ENCODE measurements at places on chromosomes 7 and 10.
A peak's percentile ranks its signal among the peaks of the same experiment; 100 is the strongest.

- no peak for DNase-seq
These were observed 9.5 kb downstream of the PPIA start for GRCh38 chr7:44805950-44806349.

- DNase-seq: no peak
These were observed 38.6 kb upstream of the ARL4A start for GRCh38 chr7:12648704-12649261.

DNA sequence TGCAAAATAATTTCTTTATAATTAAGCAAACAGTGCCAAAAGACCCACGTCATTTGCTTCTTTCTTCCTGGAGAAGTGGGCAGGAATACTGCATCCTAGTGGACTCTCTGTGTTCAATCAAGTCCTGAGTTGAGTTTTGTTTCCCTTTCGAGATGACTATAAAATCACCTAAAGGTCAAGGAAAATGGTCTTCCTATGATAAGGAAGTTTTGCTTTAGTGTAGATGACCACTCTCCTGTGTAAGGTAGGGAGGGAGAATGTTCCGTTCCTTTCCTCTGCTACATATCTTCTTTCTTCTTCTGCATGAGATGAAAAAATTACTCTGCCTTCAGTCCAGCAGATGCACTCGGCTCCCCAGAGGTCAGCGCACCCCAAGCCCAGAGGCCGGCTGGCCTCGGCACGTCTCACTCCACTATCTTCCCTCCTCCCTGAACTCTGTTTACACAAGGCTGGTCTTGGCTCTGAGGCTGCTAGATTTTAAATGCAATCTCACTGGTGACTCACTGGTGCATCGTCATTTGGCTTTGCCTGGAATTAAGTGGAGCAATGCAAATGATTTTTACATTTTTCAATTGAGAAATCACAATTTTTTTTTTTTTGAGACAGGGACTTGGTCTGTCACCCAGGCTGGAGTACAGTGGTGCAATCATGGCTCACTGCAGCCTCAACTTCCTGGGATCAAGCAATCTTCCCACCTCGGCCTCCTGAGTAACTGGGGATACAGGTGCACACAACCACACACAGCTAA is 18.6 kb upstream of the VDAC2 start:
- no peak for DNase-seq

DNA sequence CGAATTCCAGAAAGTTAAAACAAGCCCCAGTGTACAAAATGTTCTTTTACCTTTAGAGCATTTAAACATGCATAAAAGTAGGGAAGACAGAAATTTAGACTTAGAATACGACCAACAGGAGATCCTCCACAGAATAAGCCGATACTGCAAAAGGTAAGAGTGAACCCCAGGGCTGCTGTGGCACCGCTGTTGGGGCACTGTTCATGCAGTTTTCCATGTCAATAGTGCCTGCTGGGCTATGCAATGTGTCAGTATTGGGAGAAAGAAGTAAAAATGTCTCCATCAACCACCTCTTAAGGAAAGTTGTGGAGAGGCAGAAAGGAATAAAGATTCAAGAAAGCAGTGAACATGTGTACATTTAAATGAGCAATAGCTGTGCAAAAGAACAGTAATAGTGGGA is 326.5 kb upstream of the SEMA3C start:
- no peak for DNase-seq

DNA sequence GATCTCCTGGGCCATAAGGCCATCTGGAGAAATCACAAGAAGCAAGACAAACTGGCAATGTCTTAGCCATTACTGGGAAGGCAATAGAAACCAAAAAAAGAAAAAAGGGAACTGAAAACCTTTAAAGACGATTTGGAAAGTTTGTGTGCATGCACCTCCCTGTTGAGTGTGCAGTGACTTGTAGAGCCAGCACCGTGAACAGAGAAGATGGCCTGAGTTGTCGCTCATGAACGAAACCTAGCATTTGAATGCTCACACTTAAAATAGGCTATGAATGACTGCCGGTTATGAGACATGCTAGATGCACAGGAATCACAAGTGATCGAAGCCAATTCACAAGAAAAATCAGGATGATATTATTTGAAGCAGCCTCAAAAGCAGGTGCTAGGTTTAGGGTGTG is 151.3 kb upstream of the ADO start:
- no peak for DNase-seq

- no peak for DNase-seq
These were observed 287.8 kb downstream of the GALNT17 start for GRCh38 chr7:71419546-71420337.

DNA sequence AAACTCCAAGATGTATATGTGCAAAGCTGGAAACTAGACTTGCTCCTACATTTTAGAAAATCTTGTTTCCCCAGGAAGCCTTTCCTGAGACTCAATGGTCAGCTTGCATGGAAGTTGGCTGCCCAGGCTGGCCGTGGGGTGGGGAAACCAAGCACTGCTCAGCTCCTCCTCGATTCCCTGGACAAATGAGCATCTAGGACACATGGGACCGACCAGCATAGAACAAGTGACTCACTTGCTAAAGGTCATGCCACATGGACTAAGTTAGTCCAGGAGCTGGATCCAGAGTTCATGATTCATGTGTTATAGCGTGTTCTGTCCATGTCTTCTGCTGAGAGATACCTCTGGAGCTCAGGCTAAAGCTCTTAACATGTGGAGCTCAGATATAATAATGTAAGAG is 6.2 kb downstream of the FAM180A start:
- no peak for DNase-seq

- DNase-seq: no peak
These were observed 29.7 kb downstream of the NUB1 start for GRCh38 chr7:151371266-151371665.

GRCh38 chr10:49601857-49602256 is 8.3 kb upstream of the SLC18A3 start:
- DNase-seq: no peak

GRCh38 chr10:130003166-130003565 is 39.1 kb upstream of the EBF3 start:
- DNase-seq: no peak

GRCh38 chr7:24601600-24601999 is 28.3 kb downstream of the PALS2 start:
- DNase-seq: no peak

GRCh38 chr10:65350611-65351010 is 1575.2 kb upstream of the LRRTM3 start:
- no peak for DNase-seq

GRCh38 chr7:5613607-5614006 is 167.9 kb downstream of the RNF216 start:
- DNase-seq: no peak

GRCh38 chr7:4184653-4185052 is 497.4 kb upstream of the FOXK1 start:
- DNase-seq: no peak

DNA sequence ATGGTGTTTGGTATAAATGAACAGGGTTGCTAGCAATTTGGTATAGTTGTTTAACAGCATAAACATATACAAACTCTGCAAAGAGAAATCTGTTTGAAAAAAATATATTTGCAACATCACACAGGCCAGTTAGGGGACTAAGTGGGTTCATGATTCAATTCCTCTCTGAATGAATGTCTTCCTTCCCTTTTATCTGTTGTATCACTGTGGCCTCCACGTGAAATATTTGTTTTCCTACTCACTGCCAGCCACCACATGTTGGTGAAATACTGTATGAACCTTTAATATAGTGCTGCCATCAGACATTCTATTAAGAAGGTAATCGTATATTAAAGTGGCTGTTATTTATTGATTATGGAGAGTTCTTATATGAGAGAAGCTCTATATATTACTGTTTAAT is 157.0 kb downstream of the ARID5B start:
- no peak for DNase-seq

DNA sequence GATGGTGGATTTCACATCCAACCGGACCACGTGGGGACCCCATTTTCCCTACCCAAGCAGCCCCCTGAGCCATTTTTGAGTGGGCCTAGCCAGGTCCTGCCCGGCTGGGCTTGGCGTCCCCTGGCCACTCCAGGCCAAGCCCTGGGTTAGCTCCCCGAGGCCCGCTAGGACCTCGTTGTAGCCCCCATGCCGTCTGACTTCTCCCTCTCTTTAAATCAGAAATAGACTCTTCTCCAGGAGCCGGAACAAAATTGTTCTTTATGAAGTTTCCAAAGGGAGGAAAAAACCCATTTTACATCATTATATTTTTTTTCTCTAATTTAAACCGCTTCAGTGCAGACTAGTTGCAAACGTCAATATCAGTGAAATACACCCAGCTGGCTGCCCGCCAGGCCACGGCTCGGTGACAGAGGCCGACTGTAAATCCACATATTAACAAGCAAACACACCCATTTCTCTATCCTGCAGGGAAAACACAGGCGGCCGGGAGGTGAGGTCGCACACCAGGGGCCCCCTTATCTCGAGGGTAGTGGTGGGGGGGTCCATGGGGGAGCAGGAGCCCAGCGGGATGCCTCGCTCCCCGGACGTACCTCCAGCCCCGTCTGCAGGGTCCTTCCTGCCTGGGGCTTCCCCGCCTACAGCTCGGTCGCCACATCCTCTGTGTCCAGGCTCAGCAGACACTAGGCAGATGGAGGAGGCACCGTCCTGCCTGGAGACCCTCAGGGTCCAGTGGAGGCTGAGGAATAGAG is 72.7 kb downstream of the ELFN1 start:
- peak; percentile 17 for DNase-seq

DNA sequence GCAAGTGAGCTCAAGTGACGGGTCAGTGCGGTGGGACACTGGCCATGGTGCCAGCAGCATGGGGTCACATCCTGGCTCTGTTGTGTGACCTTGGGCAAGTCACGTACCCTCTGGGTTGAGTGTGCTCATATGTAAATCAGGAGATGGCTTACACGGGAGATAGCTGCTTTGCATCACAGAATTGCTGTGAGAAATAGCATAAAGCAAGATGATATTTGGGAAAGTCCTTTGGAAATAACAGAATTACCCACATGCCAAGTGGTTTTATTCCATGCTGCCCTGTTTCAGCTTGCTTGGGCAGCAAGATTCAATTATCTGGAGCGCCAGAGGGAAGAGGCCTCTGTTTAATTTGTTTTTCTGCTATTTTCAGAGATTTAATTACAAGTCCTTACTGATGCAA is 48.9 kb downstream of the LYZL2 start:
- no peak for DNase-seq

- DNase-seq: no peak
These were observed 33.8 kb downstream of the GNG11 start for GRCh38 chr7:93955304-93955703.

DNA sequence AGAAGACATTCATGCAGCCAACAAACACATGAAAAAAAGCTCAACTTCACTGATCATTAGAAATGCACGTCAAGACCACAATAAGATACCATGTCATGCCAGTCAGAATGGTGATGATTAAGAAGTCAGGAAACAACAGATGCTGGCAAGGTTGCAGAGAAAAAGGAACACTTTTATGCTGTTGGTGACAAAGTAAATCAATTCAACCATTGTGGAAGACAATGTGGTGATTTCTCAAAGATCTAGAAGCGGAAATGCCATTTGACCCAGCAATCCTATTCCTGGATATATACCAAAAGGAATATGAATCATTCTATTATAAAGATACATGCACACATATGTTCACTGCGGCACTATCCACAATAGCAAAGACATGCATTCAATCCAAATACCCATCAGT is 77.6 kb downstream of the C10orf90 start:
- DNase-seq: no peak

- DNase-seq: no peak
These were observed 247.3 kb downstream of the SKAP2 start for GRCh38 chr7:26617066-26617465.

GRCh38 chr7:79968077-79968648 is 166.5 kb upstream of the GNAI1 start:
- no peak for DNase-seq

- DNase-seq: no peak
These were observed 22.6 kb downstream of the PNPLA8 start for GRCh38 chr7:108503112-108504026.

DNA sequence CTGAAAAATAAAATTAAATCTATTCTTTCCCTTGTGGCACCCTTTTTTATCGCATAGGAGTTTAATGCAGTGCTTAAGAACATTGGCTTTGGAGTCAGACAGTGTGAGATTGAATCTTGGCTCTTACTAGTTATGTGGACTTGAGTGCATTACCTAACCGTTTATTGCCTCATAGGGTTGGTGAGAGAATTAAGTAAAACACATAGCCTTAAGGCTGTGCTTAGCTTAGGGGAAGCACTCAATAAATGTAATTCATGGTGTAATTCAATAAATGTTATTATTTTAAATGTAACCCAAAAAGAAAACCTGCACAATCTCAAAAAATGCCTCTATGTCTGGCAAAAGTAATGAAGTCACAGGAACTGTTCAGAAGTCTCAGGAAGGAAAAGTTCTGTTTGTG is 2.7 kb downstream of the STK17A start:
- DNase-seq: no peak

- no peak for DNase-seq
These were observed 2.4 kb downstream of the UBE2H start for GRCh38 chr7:129950191-129950932.

DNA sequence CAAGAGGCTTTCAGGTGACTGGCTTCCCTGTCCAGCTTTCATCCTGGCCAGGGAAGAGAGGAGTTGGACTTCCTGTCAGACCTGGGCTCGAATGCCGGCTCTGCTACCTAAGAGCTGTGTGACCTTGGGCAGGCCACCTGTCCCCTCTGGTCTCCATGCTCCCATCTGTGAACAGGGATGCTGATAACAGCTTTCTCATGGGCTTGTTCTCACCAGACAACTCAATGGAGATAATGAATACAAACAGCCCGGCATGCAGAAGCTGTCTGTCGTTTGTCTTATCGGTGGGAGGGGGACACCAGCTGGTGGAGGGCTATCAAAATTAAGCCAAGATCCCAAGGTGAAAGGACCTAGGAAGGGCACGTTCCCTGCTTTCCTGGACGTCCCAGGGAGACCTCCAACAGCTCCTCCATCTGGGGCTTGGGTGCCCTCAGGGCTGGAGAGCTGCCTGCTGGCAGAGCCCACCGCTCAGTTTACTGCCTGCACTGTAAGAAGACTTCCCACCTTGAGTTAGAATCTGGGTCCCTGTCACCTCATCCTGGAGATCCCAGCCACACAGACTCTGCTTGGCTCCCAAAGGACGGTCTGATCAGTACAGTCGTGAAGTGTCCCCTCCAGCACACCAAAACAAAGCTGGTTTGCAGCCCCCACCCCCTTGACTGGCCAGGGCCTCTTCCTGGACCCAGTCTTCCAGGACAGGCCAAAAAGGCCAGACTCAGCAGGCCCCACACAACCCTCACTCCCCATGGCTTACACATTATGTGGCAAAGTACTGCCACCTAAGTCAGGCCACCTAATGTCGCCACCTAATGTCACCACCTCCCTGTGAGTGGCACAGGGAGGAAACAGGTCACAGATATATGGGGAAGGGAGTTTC is 40.9 kb downstream of the PPIF start:
- DNase-seq: no peak

GRCh38 chr10:21441625-21442024 is 83.9 kb downstream of the SKIDA1 start:
- no peak for DNase-seq

GRCh38 chr7:37635346-37635745 is 48.2 kb upstream of the GPR141 start:
- no peak for DNase-seq

DNA sequence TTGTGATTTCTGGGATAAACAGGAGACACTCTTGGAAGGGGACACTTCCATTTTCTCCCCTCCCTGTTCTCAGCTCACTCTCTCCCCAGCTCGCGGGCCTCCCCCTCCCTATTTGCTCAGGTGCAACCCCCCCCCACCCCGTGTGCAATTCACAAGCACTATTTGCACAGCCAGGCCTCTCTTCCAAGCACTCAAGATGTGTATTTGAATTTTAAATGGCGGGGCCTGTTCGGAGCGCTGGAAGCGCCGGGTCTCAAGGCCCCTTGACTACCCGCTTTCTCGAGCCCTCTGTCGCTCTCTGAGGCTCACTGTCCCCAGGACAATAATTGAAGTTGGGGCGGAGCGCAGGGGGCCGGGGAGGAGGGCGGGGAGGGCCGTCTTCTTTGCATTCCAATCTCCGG is 7.8 kb downstream of the SHH start:
- no peak for DNase-seq
